NCI-H1436 treated with DMSO at 0.1 percent for 48 hours (cell line): ENCODE measurements at places on chromosomes 7 and 10.
A peak's percentile ranks its signal among the peaks of the same experiment; 100 is the strongest.

DNA sequence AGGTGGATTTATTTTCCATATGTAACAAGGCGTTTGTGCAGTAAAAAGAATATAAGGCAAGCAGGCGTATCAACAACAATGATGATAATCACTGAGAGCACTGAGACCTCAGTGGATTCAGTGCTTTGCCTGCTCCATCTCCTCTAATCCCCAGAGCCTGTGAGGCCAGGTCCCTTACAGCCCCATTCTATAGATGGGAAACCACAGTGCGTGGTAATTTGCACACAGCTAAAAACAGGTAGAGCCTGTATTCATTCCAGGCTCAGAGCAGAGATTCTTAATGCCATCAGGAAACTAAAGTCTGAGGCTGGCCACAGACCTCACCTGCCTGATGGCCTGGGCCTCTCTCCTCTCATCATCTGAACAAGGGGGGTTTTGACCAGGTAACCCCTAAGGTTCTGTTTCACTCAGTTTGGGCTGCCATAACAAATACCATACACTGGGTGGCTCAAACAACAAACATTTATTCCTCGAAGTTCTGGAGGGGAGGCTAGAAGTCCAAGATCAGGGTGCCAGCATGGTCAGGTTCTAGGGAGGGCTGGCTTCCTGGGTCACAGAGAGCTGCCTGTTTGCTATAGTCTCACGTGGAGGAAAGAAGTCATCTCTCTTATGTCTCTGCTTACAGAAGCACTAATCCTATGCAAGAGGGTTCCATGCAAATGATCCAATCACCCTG lies 10.3 kb upstream of the RASSF4 start:
- DNase-seq: no peak

DNA sequence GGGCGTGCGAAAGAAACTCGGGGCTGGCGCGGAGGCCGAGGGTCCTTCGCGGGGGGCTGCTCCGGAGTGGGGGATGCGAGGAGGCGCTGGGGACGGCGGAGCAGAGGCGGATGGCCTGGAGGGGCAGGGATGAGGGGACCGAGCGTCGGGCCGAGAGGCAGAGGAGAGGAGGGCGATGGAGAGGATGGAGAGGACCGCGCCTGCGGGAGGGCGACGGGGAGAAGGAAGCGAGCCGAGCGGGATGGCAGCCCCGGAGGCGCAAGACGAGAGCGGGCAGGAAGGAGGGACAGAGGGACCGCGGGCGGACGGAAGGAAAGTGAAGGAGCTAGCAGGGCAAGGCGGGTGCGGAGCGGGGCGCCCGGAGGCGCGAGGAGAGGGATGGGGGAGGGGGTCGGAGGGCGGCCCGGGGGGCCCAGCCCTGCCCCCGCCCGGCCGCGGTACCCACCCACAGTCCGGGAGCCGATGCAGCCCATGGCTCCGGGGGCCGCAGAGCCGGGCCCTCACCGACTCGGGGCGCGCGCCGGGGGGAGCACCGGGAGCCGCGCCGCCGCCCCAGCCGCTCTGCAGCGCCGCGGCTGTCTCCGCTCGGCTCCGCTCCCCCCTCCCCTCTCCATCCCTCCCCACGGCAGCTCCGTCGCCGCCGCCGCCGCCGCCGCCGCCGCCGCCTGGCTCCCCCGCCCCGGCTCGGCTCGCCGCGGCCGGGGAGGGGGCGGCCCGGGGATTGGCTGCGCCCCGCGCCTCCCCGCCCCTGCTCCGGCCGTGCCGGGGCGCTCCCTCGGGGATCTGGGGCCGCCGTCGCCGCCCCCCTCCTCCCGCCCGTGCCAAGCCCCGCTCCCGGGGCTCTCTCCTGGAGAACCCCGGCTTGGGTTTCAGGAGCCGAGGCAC lies at the start of gene FAM131B:
FAM131B (minus strand) TSS at position 583 of the 885 bp plus-strand sequence; CDS start at position 473, 110 bp downstream.
- no peak for DNase-seq

DNA sequence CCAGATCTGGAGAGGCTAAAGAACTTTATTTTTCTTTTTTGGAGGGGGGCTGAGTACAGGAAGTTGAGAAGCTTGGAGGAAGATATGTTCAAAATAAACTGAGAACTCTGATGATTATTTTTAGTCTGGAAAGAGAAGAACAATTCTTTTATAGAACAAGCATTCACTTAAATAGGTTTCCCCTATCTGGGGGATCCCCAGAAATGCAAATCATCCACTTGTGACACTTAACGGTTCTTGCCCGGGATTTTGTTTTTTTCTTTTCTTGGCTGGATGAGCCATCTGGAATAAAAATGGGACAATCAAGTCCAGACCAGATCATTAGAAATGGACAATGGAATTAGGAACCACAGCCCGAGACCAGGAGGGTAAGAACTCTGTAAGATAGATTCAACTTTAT lies 95.9 kb upstream of the EGR2 start:
- no peak for DNase-seq

DNA sequence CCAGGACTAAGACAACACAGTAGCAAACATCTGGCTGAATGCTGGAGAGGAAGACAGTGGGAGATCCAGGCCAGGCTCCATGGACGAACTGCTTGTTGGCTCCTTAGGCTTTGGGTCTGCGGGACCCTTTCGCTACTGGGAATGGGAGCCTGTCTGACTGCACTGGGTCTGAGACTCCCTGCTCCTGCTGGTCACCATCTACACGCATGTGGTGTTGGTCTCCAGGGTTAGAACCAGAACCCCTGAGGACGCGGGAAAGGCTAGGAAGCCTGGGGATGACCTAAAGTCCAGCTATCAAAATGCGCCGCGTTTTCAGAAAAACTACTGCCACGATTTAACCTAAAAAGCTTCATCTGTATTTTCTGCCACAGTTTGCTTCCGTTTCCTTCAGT lies 817 bp upstream of the DNAJB6 start:
- no peak for DNase-seq

- no peak for DNase-seq
These were observed 15.0 kb downstream of the MTERF1 start for GRCh38 chr7:91865511-91865910.

- no peak for DNase-seq
These were observed at the start of gene ARHGAP21 for GRCh38 chr10:24723788-24724380. ARHGAP21 (minus strand) TSS chr10:24723887; CDS start chr10:24721899, 1,988 bp downstream.

- DNase-seq: no peak
These were observed 125.4 kb downstream of the KCNMA1 start for GRCh38 chr10:77512219-77512578.

GRCh38 chr7:117072620-117073118 lies 119.4 kb downstream of the ST7 start:
- DNase-seq: peak; percentile 57

DNA sequence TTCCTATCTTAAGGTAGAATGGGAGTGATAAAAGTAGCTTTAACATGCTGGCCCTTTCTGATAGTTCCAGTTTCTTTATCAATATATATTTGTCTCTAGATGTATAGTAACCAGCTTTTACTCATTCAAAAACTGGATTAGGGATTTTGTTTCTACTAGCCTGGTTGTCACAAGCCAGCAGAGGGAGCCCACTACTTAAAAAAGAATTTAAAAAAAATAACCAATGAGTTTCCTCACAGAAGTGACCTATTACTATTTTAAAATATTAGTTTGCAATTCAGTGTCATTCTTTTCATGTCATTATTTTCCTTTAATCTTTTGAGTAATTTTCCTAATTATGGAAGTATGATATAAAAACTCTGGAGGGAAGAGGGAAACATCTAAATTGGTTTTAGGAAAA lies 142.1 kb downstream of the PHTF2 start:
- no peak for DNase-seq

- no peak for DNase-seq
These were observed 37.1 kb upstream of the ZNF32 start for GRCh38 chr10:43685744-43686143.

GRCh38 chr10:70255329-70256299 lies 22.4 kb upstream of the PPA1 start:
- no peak for DNase-seq

DNA sequence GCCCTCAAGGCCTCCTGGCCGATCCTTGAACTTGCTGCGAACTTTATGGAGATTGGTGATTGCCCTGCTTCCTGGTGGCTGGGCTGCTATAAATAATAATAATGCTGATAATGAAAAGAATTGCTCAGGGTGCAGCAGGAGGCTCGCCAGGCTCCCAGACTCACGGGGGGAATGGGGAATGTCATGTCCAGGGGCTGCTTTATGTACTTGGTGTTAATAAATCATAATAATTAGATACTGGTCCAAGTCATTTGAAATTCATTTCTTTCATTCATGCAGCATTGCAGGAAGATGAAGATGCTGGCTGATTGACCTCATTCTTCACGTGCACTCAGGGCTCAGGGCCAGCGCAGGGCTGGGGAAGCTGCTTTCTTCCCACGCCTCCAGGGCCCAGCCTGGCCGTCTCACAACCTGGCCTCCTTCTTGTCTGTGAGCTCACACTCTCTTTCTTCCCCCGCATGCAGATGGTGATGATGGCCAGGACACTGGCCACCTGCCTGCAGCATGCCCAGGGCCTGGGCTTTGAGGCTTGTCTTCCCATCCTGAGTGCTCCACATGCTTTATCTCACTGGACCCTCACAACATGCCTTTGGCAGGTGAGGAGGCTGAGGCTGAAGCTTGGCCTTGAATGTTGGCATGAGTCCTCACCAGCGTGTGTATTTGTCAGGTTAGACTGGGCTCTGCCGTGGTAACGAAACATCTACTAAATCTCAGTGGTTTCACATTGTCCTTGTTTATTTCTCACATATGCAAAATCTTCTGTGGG lies 138.4 kb upstream of the TNS3 start:
- no peak for DNase-seq

- DNase-seq: no peak
These were observed 40.9 kb upstream of the ZNF365 start for GRCh38 chr10:62333135-62333889.

GRCh38 chr7:140044251-140044650 lies 18.5 kb downstream of the PARP12 start:
- no peak for DNase-seq

- no peak for DNase-seq
These were observed 29.1 kb downstream of the SPOCK2 start for GRCh38 chr10:72058989-72059842.

DNA sequence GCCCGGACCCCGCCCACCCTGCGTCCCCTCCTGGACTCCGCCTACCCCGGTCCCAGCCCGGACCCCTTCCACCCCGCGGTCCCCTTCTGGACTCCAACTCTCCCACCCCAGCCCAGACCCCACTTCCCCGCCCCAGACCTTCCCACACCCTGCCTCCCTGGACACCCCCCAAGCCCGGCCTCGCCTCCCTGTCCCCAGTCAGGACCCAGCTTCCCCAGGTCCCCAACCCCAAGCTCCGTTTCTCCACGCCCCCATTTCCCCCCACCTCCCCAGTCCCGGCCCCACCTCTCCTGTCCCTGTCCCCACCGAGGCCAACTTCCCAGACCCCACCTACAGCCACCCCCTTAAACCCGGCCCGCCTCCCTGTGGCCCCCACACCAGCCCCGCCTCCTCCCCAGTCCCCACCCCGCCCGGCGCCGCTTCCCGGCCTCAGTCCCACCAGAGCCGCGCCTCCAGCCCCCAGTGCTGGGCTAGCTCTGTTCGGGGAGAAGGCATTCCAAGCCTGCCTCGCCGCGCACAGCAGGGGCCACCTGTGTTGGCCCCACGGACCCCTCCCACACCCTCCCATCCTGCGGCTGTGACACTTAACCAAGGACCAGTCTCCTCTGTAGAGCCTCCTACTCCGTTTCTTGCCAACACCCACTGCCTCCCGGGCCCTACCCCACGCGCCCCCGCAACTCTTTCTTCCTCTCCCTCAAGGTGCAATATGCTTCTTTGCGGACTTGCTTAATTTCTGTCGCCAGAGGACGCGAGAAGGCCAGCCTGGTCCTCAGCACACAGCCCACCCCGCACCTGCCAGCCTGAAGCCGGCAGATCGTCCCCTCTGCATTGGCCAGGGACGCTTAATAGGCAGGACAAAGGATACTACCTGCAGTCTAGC lies 736 bp upstream of the ITIH5 start:
- no peak for DNase-seq

GRCh38 chr7:130226333-130226732 lies 18.7 kb downstream of the SSMEM1 start:
- DNase-seq: no peak

GRCh38 chr7:151327022-151327421 lies 14.6 kb upstream of the NUB1 start:
- DNase-seq: no peak

DNA sequence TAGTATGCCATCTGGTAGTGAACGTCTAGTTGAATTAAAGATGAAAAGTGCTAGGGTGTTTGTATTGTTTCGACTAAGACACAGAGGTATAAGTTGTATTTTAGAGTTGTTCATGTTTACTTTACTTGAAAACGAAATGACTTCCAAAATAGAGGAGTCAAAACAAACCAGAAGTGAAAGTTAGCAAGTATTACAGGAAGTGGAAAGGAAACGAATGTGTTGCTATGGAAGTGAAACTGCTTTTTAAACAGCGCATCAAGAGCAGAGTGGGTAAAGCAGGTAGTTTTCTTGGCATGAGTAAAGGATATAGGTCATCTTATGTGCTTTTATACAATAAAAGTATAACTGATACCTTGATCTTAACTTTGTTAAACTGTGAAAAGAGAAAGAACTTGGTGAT lies 20.0 kb upstream of the GALNTL5 start:
- no peak for DNase-seq

DNA sequence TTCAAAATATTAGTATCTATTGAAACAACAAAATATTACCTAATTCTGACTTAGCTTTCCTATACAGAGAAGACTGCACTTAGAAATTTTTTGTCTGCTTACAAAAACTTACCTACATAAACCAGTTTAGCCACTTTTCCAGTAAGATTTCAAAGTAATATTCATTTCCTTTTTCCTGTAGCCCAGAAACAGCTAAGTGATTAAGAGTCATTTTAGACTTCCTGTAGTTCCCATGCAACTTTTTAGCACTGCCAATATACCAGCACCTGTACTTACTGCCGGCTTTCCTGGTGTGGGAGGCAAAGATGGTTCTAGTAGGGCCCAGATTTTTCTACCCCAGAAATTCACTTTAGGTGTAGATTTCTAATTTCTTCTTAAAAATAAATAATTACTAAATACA lies 21.8 kb downstream of the NT5C2 start:
- DNase-seq: no peak

DNA sequence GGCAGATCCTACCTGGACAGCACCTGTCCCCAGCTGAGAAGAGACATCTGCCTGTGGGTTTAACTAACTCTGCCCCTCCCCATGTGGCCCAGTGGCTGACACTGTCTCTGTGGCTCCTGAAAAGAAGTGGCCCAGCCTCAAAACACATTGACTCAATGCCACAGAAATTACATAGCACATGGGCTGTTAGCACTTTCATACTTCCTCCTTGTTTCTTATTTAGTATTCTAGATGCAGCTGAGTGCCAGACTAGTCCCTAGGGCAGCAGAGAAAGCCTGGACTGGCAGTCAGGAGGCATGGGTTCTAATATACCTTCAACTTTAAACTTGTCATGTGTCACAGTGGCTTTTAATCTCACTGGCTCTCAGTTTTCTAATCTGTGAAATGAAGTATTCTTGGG lies 171.0 kb downstream of the TRIL start:
- no peak for DNase-seq

DNA sequence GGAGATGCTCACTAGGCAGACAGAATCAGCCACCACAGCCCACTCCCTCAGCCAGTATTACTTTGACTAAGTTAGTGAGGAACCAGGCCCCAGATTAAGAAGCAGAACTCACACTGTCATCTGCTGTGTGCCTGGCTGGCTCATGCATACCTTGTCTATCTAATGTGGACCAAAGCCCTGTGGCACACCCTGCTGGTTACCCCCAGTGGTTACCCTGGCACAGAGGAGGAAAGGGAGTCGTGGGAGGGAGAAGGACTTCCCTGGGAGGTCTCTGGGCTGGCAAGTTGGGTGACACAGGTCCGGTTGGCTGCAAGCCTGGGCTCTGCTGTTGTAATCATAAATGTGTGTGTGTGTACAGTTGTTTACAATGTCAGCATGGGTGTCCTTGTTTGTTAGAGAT lies 7.5 kb upstream of the SH2D4B start:
- DNase-seq: no peak
